Esophagus muscularis mucosa (tissue), 4 donors: ENCODE measurements at places on chromosomes 2 and 18. TPM values are rescaled to one million over a fixed set of nuclear protein-coding genes. Genes with fewer than 3 reads are reported as not detected.

STARD6 gene
- total RNA-seq = not detected

CPO gene
- 0.63 TPM for total RNA-seq

IL1RL2 gene
- total RNA-seq = not detected

MSTN gene
- total RNA-seq = not detected

CYTIP gene
- 2.6 TPM for total RNA-seq

DLGAP1 gene
- 1.3 TPM for total RNA-seq

PTH2R gene
- total RNA-seq = 0.17 TPM

SAG gene
- not detected for total RNA-seq

MYO5B gene
- total RNA-seq = 13.9 TPM

GRCh38 chr2:218618102-218618860 lies 10.6 kb downstream of the PLCD4 start:
- no peak overlapping the region for H3K27ac ChIP-seq
- peaks cover 21% of the 10 kb centered on the region for H3K36me3 ChIP-seq
- DNase-seq = no peak
- peaks cover 29% of the 10 kb centered on the region for H3K4me1 ChIP-seq
- no peaks in the 10 kb centered on the region for H3K27me3 ChIP-seq
- no peak overlapping the region for H3K4me3 ChIP-seq

- no peak overlapping the region for H3K4me3 ChIP-seq
- H3K36me3 ChIP-seq = no peaks in the 10 kb centered on the region
- DNase-seq = no peak
- no peaks in the 10 kb centered on the region for H3K4me1 ChIP-seq
These were observed 2008.4 kb upstream of the PIK3C3 start for GRCh38 chr18:39946623-39947061.

GRCh38 chr2:235541016-235541415 lies 47.2 kb downstream of the AGAP1 start:
- H3K27ac ChIP-seq = no peak overlapping the region
- no peak overlapping the region for H3K4me3 ChIP-seq
- no peak for DNase-seq
- H3K36me3 ChIP-seq = no peaks in the 10 kb centered on the region
- H3K27me3 ChIP-seq = no peaks in the 10 kb centered on the region

- H3K27ac ChIP-seq = peak overlapping the region; percentile 81
- no peak for DNase-seq
- peaks cover 60% of the 10 kb centered on the region for H3K4me1 ChIP-seq
- H3K4me3 ChIP-seq = peak overlapping the region; percentile 68
- H3K36me3 ChIP-seq = no peaks in the 10 kb centered on the region
These were observed 123.9 kb downstream of the ZFP36L2 start for GRCh38 chr2:43102366-43103092.

DNA sequence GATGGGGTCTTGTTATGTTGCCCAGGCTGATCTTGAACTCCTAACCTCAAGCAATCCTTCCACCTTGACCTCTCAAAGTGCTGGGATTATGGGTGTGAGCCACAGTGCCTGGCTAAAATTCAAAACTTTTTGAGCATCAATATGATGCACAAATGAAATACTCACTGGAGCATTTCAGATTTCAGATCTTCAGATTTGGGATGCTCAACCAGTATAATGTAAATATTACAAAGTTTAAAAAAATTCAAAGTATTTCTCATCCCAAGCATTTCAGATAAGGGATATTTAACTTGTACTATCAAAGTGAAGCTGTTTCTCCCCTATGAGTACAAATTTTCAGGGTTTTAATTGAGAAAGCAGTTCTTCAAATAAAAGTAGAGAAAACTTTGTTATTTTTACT lies 164.1 kb upstream of the CCDC68 start:
- no peaks in the 10 kb centered on the region for H3K36me3 ChIP-seq
- no peaks in the 10 kb centered on the region for H3K4me1 ChIP-seq
- H3K4me3 ChIP-seq = no peak overlapping the region
- no peaks in the 10 kb centered on the region for H3K27me3 ChIP-seq
- no peak for DNase-seq

GRCh38 chr2:73917296-73917695 lies 9.4 kb upstream of the DGUOK start:
- H3K4me3 ChIP-seq = no peak overlapping the region
- H3K4me1 ChIP-seq = peaks cover 3% of the 10 kb centered on the region
- H3K27me3 ChIP-seq = no peaks in the 10 kb centered on the region

DNA sequence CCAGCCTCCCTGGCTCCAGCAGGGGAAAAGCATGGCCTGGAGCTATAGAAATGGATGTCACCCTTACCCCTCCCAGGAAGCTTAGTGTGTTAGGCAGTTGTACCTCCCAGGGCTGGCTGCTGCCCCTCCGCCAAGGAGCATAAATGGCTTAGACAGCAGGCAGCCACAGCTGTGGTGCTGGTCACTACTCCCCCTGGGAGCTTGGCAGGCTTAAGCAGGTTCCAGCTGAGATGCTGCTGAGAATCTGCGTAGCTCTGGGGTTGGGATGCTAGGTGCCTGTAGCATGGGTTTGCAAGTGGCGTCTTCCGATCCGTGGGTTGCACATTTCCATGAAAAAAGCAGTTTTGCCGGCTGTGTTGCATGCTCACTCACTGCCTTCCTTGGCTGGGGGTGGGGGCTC lies 369.7 kb downstream of the CTNNA2 start:
- H3K4me1 ChIP-seq = no peaks in the 10 kb centered on the region
- no peaks in the 10 kb centered on the region for H3K27me3 ChIP-seq
- no peak overlapping the region for H3K27ac ChIP-seq
- no peak for DNase-seq
- H3K36me3 ChIP-seq = no peaks in the 10 kb centered on the region

DNA sequence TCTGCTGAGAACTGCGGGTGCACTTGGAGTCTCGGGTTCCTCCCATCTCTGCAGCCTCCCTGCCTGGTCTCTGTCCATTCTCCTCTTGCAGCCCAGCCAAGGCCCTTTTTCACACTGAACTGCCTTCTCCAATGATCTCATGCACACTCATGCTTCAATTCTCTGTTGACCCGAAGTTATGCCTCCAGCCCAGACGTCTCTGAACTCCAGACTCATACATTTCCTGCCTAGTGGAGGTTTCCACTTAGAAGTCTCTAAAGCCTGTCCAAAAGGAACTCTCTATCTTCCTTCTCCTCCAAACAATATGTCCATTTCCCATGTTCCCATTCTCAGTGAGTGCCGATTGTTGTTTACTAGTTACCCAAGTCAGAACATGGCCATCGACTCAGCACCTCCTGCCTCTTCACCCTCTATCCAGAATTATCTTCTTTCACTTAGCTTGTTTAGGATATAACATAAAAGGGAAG lies 155.2 kb downstream of the IRS1 start:
- H3K4me3 ChIP-seq = no peak overlapping the region
- H3K4me1 ChIP-seq = peaks cover 19% of the 10 kb centered on the region
- no peaks in the 10 kb centered on the region for H3K36me3 ChIP-seq
- H3K27ac ChIP-seq = no peak overlapping the region
- no peaks in the 10 kb centered on the region for H3K27me3 ChIP-seq
- DNase-seq = peak; percentile 88

GRCh38 chr18:59898609-59899297 lies 1.0 kb upstream of the PMAIP1 start:
- peaks cover 3% of the 10 kb centered on the region for H3K27me3 ChIP-seq
- DNase-seq = no peak
- peak overlapping the region; percentile 63 for H3K4me3 ChIP-seq
- H3K4me1 ChIP-seq = peaks cover 7% of the 10 kb centered on the region

DNA sequence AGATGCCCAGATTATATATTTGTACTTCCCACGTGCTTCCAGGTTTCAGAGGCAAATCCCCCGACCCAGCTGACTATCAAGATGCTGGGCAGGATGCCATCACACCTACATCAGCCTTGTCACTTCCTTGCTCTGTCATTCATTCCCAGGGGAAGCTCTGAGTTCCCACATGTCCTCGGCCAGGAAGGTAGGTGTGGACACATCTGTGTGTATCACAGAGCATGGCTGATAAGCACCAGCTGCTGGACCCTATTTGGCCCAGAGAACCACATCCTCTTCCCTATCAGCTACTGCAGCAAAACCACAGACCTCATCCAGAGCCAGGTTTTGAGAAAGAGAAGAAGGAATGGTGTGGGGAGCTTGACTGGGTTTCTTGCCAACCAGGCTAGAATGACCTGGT lies 31.9 kb upstream of the ITGA6 start:
- H3K27ac ChIP-seq = no peak overlapping the region
- DNase-seq = no peak
- H3K36me3 ChIP-seq = no peaks in the 10 kb centered on the region
- H3K4me1 ChIP-seq = peaks cover 16% of the 10 kb centered on the region
- H3K4me3 ChIP-seq = no peak overlapping the region
